ENCODE measurements at places on chromosomes 6 and 20.

DNA sequence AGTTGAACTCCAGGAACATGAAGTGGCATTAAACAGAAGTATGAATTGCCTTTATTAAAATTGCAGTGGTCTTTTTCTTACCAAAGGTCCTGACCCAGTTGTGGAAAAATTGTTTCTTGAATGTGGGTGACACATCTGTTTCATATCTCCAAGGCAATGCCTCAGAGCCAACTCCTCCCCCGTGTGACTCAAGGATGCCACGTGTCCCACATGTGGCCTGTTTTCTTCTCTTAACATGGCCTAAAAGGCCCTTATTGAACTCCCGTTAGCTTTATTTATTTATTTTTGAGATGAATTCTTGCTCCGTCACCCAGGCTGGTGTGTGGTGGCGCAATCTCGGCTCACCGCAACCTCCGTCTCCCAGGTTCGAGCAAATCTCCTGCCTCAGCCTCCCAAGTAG, 128.4 kb upstream of the ESR1 start:
- peak; percentile 26 for DNase-seq

- DNase-seq, result no peak
Measured at GRCh38 chr6:166465003-166465399, 82.3 kb upstream of the MPC1 start.

DNA sequence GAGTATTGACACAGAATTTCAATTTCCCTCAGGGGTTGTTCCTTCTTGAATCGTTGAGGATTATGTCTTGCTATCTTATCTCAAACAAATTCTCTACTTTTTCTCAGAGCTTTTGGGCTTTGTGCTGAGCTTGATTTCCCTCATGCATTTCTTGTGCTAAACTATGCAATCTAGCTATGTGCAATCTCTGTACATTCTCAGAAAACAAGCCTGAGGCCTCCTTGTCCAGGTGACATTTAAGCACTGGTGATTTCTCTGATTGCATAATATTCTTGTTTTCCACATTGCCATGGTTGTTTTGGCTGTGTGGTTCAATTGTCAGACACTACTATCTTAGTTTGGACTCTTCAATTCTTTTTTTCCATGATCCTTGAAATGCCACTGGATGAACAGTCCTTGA, 81.2 kb upstream of the MAN1A1 start:
- no peak for DNase-seq

DNA sequence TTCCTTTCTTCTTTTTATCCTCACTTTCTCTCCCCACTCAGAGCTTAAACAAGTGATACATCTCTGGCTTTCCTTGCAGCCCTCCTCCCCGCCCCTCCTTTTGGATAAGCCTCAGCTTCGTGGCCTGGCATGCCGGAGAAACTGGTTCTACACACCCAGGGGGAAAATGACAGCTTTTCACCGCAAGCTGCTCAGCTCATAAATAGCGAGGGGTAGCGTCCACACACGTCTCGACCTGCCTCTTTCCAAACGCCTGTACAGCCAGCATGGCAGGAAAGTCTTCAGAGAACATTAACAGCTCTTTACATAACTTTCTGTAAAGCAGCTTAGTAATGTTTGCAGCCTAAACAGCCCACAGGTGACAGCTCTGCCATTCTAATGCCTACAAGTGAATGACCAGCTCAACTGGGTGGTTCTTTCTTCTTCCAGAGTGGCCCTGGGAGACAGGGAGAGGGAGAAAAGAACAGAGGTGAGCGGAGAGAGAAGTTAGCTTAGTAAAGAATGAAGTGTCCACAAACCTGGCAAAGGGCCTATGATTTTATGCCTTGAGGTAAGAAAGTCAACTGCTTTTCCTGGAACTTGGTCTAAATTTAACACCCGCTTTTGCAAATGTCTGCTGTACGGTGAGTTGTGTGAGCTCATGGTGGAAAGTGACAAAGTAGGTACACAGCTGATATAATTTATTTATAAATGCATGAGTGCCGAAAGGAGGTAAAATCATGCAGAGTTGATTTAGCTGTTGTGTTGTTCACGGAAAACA, 251.5 kb downstream of the TFAP2A start:
- no peak for DNase-seq

DNA sequence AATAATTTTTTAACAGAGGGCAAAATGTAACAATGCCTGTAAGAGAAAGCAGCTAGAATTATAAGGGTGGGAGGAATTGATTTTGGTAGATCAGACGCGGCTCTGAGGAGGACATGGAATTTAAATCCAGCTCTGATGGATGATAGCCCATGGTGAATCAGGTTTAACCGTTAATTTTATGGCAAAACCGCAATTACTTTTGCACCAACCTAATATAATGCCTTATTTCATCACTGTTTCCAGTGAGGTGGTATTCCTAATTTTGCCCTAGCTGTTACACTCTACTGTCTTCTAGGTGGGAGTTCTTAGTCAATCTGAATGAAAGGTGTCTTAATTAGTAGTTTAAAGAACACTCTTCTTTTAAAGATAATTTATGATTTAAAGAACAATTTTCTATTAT, 198.3 kb upstream of the SMLR1 start:
- no peak for DNase-seq

DNA sequence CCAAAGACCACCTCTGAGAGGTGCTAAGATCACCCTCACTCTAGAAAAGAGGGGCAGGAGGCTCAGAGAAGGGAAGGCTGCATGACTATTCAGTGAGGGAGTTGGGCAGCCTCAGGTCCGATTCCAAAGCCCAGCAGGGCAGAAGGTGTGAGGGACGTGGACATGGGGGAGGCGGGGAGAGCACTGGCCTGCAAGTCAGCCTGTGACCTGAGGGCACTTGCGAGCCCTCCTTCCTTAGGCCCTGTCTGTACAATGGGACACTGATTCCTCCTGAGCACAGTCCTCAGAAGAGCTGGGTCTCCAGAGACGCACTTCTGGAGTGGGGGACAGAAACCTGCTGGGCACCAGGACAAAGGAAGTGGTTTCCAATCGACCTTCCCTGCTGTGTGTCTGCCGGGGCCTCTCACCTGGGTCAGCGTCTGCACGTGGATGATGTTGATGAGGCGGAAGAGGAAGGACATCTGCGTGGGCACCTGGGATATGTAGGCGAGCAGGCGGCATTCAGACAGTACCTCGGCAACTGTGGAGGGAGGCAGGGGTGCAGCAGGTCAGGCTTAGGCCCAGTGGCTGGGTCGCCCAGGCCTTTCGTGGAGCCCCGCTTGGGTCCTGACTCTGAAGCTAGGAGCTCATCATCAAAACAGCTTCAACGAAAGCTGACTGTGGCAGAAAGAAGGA, 48.5 kb downstream of the MYH7B start:
- no peak for DNase-seq

GRCh38 chr6:52475307-52475706, 55.2 kb downstream of the EFHC1 start:
- DNase-seq, result no peak

DNA sequence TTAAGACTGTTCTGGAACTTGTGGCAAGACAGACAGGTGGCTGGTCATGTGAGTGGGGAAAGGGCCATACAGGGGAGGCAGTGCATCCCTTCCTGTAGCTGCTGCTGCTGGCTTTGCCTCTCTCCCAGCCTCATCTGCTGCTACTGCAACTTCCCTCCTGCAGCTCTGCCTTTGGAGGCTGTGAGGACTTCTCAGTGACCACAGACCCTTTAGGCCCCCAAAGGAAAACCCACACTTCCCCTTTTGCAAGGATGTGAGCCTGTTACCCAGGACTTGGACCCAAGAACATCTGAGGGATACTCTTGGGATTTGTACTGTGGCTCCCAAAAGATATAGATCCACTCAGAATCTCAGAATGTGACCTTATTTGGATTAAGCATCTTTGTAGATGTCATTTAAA, 91.0 kb downstream of the TMEM170B start:
- DNase-seq, result no peak

GRCh38 chr6:75849329-75850025, 100.4 kb downstream of the MYO6 start:
- DNase-seq, result no peak

GRCh38 chr6:56756791-56757587, 114.3 kb upstream of the DST start:
- no peak for DNase-seq

- DNase-seq, result no peak
Measured at GRCh38 chr6:37137201-37138090, 32.5 kb upstream of the PIM1 start.

DNA sequence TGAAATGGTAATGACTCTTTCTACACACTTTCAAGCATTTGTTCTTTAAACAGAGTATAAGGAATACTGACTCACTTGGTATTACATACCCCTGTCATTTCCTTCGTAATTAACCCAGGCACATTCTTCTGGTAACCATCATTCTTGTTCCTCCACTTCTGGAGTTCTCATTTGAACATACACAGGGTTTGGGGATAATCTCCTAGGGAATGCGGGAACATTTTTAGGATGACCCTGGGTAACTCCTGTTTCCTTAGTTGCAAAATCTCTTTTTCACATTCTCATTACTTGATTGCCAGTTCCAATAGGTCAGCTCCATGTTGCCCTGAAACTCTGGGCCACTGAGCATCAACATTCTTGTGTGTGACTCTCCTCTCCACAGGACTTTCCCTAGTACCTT, 51.5 kb upstream of the E2F3 start:
- no peak for DNase-seq

DNA sequence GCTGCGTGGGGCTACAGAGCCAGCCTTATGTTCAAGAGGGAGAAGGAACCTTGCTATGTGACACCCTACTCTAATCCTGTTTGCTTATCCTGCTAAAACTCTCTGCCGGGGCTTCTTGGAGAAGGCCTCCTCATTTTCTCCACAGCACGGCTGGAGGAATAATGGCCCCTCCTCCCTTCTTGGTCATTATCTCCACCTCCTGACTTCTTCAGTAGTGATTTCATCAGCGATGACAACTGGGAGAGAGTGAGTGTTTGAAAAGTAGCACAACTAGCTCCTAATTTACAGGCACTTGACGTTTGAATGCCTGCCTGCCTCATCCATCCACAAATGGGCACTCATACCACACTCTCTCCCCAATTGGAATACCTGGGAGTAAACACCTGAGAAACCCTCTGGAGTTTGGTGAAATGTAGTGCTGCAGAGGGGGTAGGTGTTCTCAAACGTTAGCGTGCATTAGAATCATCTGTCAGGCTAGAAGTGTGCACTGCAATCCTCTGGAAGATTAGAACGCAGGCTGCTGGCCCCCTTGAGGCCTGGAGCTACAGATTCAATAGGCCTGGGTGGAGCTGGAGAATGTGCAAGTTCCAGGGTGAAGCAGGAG, 148.5 kb downstream of the FOXC1 start:
- DNase-seq, result no peak
